ENCODE measurements at places on chromosomes 3 and 15.

- DNase-seq = no peak
Observed at GRCh38 chr3:114318295-114318694, 24.5 kb downstream of the TIGIT start.

DNA sequence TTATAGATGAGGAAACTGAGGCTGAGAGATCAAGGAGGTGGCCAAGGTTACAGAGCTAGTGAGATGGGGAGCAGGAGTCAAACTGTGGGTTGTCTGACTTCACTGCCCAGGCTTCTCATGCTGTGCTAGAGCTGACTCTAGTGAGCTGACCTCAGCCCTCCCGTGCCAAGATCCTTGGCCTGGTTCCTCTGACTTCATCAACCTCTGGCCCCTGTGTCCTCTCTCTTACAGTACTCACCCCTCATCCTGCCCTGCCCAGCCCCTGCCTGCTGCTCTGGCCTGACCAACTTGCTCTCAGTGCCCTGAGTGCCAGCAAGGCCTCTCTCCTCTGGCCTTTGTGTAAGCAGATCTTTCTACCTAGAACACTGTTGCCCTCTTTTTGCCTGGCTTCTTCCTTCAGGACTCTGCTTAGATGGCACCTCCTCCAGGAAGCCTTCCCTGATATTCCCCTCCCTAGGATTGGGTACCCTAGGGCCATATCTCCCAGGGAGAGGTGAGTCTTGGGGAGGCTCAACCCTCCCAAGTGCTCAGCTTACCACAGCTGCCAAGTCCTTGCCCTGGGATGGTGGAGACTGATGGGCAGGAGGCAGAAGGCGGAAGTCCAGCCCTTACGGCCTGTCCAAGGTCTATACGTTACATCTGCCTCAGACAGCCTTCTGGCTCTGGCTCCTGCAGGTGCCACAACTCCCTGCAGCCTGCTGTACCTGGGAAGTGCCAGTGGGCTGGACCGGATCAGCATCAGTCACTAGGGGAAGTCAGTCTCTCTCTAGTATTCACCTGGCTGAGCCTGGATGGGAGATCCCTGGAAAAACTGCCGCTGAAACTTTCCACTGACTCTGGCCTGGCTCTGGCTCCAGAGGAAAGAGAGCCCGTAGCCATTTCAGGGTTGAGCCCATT, 36.3 kb upstream of the FAM107A start:
- DNase-seq = no peak

DNA sequence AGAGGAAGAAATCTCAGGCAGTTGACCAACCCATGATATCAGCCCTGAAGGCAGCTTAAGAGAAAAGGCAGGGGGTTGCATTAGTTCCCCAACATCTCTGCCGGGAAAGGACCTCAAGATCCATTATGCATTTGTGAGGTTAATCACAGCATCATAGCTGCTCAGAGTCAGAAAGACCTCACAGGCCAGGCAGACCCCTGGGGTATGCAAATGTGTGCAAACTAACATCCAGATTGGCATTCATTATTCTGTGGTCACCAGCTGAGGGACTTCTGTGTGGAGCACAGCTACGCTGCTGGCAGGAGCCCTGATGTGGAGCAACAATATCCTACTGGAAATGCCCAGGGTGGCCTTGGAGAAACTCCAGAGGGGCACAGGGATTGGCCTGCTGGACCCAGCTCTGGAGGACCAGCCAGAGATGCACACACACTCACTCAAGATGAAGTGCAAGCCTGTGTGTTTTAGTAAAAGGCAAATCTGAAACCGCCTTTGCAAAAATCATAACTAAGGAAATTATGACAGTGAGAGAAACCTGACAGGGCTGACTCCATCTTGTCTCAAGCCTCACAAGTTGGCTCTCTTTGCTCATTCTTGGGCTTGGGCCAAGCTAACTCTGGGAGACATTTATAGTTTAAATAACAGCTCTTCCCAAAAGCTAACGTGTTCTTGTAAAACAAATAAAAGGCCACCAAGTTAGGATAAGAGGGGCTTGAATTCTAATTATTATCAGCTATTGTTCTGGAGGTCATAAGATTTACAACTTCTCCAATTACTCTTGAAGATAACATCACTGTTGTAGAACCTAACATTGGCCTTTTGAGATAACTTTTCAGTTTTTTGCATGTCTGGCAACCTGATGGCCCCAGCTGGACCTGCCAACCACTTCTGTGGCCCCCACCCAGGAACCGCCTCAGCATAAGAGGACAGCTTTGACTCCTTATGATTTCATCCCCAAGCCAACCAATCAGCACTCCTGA, 257.1 kb downstream of the UACA start:
- no peak for DNase-seq

DNA sequence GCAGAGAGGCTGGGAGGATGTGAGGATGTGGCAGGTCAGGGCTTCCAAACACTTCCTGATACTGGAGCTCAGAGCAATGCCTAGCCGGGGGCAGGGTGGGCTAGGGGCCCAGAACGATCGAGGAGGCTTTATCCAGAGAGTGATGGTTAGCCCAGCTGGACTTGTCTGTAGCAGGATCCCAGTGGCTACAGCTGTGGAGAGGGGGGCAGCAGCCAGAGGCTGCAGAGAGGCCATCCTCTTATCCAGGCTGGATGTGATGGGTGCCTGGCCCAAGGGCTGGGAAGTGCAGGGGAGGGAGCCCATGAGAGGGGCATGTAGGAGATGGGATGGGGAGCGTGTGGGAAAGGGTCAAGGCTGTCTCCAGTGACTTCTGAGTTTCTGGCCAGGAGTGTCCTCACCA, 4.6 kb downstream of the PARP3 start:
- DNase-seq = no peak

- DNase-seq = no peak
Observed at GRCh38 chr3:28326458-28326926, 22.0 kb upstream of the ZCWPW2 start.

DNA sequence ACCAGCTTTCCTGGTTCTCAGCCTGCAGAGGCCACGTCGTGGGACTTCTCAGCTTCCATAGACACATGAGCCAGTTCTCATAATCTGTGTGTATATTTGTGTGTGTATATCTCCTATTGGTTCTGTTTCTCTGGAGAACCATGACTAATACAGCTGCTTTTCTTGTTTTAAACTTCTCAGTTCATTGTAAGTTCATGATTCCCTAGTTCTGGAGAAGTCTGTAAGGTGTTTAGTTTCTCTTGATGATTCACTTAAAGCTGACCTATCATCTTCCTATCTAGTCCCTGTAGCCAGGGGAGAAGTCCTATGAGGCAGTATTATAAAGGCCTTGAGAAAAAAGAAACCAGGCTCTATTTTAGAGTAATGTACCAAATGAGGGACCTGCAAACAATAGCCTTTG, 147.7 kb downstream of the RYR3 start:
- DNase-seq = no peak

DNA sequence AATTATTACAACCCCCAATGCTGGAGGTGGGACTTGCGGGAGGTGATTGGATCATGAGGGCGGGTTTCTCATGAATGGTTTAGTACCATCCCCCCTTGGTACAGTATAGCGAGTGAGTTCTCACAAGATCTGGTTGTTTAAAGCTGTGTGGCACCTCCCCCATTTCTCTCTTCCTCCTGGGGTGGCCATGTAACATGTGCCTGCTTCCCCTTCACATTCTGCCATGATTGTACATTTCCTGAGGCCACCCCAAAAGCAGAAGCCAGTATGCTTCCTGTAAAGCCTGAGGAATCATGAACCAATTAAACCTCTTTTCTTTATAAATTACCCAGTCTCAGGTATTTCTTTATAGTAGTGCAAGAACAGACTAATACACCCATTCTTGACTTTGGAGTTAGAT, 20.3 kb upstream of the PROK2 start:
- DNase-seq = no peak

DNA sequence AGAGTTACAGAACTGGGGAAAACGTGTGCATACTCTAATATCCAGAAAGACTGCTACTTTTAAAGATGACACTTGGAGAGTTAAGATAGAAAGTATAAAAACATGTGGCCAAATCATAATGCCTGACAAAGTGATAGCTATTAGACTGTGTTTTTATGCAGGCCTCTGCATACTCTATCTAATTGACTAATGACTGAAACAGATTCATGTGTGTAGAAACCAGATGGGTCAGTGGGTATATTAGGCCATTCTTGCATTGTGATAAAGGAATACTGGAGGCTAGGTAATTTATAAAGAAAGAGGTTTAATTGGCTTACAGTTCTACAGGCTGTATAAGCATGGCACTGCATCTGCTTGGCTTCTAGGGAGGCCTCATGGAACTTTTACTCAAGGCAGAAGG, 71.5 kb downstream of the PPM1L start:
- DNase-seq = no peak

- no peak for DNase-seq
Observed at GRCh38 chr3:71206305-71207165, 377.0 kb downstream of the FOXP1 start.

GRCh38 chr3:188624828-188625227, 470.9 kb downstream of the LPP start:
- no peak for DNase-seq

- no peak for DNase-seq
Observed at GRCh38 chr15:90519688-90520087, 10.0 kb upstream of the CRTC3 start.

- no peak for DNase-seq
Observed at GRCh38 chr3:127723011-127723567, 50.3 kb downstream of the ABTB1 start.

DNA sequence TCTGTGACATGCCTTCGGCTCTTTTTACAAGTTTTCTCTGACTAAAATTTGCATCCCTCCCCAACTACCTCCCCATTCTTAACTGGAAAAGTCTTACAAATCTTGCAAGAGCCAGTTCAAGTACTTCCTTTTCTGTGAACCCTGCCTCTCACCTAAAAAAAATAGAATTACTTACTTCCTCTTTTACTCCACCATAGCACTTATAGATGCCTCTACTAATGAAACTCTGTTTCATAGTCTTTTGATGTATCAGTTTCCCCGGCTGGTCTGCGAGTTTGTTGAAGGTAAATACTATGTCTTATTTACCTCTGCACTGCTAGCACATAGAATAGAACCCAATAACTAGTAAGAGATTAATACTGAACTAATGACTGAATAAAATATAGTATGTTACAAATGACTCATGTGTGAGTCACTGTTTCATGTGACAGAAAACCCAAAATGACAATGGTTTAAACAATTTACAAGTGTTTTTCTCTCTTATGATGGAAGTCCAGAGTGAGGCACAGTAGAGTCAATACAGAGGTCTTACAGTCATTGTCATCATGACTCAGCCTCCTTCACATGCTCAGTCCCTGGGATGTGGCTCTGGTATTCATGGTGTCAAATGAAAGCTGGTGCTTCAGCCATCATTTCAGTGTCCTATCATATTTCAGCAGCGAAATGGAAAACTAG, 393.5 kb downstream of the RSL24D1 start:
- no peak for DNase-seq

DNA sequence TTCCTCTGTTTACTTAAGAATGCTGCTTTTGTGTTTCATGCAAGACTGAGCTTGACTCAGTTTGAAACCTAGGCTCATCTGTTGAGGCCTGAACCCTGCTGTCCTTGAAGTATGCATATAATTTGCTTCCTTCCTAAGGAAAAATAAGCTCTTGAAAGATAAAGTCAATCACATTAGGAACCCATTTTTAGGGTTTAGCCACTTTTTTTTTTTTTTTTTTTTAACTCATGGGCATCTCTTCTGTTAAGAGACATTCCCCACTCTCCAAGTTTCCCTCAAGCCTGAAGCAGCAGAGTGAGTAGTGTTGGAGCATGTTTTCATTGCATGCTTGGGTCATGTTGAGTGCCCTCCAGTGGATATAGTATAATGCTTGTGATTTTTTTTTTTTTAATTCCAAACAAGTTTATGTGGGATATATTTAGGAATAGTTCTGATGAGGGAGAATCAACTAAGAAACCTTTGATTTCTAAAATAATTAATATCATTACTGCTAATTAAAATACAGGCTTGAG, 3.6 kb downstream of the CTNNB1 start:
- DNase-seq = no peak

DNA sequence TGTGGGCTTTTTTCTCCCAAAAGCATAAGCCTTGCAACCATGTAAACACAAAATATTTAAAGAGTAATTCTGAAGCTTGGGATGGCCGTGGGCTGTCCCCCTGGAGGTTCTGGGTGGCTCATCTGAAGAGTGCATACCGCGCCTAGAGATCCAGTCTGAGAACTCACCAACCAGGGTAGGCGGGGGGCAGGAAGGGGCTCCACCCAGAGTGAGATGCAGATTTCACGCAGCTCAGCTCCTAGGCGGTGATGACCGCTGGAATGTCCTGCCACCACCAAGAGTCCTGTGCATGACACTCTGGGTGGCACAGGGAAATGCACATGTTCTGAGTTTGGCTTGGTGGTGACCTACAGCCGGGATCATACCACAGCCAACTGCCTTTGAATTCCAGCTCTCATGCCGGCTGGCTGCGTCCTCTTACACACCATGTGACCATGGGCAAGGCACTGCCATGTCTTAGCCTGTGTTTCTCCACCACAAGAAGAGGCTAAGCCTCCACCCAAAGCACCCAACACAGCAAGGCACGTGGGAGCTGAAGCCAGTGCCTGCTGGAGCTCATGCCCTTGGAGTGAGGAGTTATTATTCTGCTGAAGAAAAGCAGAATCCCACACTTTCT, 125.1 kb upstream of the IQSEC1 start:
- DNase-seq = no peak

GRCh38 chr15:70275461-70276138, 177.9 kb upstream of the TLE3 start:
- DNase-seq = no peak

DNA sequence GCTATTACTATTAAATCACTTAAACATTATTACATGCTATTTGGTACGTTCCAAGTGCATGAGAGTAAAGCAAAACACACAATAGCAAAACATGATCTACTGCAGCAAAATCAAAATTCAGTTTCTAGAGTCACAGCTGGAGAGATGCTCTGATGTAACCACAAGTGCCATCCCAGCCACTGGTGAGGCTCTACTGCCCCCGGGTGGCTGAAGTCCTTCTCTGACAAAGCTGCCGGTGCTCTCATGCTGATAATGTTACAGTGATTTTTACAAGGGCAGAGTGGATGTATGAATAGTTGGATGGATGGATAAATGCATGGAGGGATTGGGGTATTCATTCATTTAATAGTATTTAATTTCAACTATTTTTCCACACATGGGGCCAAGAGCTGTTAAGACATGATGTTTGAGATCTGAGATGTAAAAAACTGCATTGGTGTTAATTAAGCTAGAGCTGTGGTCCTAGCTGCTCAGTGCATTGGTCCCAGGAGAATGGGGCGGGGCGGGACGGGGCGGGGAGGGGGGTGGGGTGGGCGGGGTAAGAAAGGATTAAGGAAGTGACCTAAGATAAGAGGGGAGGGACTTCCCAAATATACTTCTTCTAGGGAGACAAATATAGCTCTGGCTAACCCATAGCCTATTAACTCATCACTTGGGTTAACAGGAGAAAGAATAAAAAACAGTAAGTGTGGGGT, 5.3 kb upstream of the SPESP1 start:
- peak; percentile 43 for DNase-seq

DNA sequence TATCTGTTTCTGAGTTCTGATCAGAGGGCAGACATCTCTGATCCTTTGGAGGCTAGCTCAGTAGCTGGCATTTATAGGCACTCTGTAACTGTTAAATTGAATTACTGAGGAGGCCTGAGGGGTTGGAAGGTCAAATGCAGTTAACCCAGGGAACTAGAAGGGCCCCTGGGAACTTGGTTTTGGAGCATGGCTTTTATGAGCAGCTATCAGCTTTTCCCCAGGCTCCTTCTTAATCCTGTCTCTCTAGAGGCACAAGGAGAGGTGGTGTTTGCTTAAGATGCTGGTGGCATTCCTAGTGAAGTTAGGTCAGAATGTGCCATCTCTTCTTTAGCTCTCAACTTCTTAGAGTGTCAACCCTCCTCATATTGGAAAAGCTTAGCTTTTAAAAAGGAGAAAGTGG, 128.9 kb downstream of the LPP start:
- no peak for DNase-seq

Data from D721Med (cell line).